ENCODE measurements at places on chromosomes 3 and 15. TPM values are rescaled to one million over a fixed set of nuclear protein-coding genes. Genes with fewer than 3 reads are reported as not detected.

Gene GOLGA8S
- not detected for total RNA-seq

Gene ROBO1
- total RNA-seq = 20.8 TPM

Gene NRROS
- total RNA-seq = 0.85 TPM

Gene EPHB1
- total RNA-seq = 0.34 TPM

Gene GTF2E1
- 8.2 TPM for total RNA-seq

Gene CFAP92
- total RNA-seq = not detected

Gene GRM7
- not detected for total RNA-seq

Gene PLSCR5
- total RNA-seq = not detected

Gene ZNF860
- 0.26 TPM for total RNA-seq

Gene RSRC1
- total RNA-seq = 17.9 TPM

Gene STRA6
- total RNA-seq = 3.5 TPM

Gene SLC12A1
- not detected for total RNA-seq

Gene CIDEC
- total RNA-seq = 92.0 TPM

Gene EFCC1
- total RNA-seq = not detected

Gene GRAMD1C
- total RNA-seq = 1.3 TPM

Gene PP2D1
- total RNA-seq = not detected

Gene TMEM115
- total RNA-seq = 69.1 TPM

Gene SAMD7
- total RNA-seq = not detected

Gene LAMB2
- 310 TPM for total RNA-seq
